Cortex of kidney (tissue), 1 donor: ENCODE measurements at places on chromosomes 2 and 18.

DNA sequence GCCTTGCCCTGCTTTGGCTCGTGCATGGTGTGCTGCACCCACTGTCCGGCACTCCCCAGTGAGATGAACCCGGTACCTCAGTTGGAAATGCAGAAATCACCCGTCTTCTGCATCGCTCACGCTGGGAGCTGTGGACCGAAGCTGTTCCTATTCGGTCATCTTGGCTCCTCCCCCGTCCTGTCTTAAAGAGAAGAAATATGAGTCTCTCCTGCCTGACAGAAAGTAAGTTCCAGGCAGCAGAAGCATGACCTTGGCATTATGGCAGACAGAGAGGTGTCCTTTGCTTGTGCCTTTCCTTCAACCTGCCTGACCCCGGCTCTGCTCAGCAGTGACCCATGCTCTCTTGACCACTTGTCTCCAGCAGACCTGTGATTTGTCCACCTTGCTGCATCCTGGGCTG is 62.5 kb upstream of the CYP1B1 start:
- no peak for DNase-seq

DNA sequence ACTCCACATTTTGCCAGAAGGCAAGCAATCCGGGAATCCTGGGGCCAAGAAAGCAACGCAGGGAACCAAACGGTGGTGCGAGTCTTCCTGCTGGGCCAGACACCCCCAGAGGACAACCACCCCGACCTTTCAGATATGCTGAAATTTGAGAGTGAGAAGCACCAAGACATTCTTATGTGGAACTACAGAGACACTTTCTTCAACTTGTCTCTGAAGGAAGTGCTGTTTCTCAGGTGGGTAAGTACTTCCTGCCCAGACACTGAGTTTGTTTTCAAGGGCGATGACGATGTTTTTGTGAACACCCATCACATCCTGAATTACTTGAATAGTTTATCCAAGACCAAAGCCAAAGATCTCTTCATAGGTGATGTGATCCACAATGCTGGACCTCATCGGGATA is 26.8 kb downstream of the B3GNT2 start:
- DNase-seq = no peak

GRCh38 chr18:75782204-75782603 is 354.7 kb upstream of the SMIM21 start:
- no peak for DNase-seq

GRCh38 chr2:123502931-123503330 is 522.2 kb upstream of the CNTNAP5 start:
- DNase-seq = no peak

DNA sequence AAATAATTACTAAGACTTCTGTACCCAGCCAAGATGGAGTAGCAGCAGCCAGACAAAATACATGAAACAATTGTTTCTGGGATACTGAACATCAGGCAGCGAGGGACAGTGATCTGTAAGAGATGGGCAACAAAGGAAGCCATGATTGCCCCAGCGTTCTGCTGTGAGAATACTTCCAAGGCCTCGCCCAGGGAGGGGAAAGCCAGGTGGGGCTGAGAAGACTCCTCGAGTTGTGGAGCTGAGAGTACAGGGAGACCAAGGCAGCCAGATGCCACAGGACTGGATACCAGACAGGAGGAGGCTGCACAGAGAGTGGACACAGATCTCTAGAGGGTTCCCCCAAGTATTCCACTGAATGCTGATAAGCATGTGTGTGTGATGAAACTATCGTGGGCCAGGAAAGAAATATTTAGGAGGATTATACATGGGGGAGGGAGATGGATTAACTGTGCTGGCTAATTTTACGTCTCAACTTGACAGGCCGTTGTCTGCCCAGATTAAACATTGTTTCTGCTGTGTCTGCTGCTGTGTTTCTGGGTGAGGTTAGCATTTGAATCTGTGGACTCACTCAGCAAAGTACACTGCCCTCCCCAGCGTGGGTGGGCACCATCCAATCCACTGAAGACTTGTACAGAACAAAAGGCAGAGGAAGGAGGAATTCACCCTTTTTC is 10.2 kb upstream of the LIMS2 start:
- no peak for DNase-seq

- no peak for DNase-seq
These were observed 75.6 kb upstream of the APCDD1 start for GRCh38 chr18:10378688-10379420.

DNA sequence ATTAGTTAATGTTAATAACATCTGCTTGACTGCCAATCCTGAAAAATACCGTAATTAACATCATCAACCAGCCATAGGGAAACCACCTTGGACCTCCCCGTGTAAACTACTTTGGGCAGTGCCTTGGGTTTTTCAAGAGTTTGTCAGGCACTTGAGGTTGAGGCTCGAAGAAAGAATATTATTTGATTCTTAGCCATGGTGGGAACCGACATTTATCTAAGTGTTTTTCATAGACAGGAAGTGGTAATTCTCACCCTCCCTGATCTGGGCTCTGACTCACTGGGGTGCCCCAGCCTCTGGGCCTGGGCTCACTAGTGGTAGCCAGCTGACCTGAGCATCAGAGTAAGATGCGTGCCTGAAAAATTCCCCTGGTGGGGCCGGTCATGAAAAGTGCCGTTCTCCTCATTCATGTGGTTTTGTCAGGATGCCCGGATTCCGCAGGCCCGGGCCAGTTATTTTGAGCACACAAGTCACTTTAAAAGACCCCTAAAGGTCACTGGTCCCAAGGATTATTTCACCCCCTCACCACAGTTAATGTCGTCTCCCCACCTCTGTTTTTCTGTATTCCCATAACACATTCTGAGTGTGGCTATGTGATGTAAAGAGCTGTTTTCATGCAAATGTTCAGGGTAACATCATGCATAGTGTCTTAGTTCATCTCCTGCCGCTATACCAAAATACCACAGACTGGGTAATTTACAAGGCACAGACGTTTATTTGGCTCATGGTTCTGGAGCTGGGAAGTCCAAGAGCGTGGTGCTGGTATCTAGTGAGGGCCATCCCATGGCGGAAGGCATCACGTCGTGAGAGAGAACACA is 21.6 kb upstream of the SPATA3 start:
- DNase-seq = no peak

DNA sequence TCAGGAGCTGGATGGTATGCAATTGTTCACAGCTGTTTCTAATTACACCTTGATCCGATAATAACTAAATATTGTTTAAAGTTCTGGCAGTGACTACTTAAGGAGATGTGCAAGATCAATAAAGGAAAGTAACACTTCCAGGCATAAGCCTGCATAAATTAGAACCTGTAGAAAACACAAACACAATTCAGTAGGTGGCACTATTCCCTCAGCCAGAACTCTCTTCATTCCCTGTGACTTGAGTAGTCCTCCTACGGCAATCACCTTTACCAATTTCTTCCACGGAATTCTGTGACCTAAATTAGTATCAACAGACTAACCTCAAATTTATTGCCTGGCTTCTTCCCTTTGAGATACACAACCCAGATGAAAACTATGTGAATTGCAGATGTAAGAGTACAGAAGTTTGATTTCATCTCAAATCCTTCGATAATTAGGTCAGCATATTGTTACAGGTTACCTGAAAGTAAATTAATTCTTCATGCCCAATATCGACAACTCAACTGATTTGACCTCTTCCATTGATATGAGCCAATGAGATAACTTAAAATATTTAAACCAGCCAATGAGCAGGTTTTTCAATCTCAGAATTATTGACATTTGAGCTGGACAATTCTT is 137.8 kb downstream of the PID1 start:
- DNase-seq = no peak

DNA sequence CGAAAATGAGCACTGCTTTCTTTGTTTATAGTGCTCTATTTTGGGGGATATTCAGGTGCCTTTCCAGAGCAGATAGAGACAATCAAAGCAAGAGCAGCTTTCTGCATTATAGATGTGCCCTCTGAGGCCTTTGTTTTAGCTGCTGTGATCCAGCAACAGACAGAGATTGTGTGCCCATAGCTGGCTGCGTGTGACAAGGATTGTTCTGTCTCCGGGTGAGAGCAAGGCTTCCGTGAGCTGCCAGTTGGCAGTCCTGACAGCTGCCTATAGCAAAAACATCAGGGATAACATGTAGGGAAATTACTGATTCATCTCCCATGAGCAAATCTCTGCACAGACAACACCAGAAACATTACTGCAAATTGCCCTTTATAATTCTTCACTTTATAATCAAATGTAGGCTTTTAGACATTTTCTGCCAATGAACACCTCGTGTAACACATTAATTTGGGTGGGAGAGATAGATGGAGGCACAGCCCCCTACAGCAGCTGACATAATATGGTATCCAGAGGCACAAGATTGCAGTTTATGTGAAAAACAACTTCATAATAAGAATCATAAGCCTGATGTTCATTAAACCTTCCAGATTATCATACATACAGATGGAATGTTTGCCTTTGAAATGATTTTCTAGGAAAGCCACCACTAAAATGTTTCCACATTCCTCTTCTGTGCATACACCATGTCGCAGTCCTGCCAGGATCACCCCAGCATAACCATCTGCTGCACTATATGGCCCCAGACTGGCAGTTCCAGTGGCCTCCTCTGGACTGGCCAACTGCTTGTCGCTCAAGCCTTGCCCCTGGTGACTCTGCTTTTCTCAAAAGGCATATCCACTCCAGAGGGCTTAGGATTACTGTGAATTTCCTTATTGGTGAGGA is 131.2 kb downstream of the TRIB2 start:
- no peak for DNase-seq

GRCh38 chr18:61413396-61413795 is 80.2 kb downstream of the CDH20 start:
- DNase-seq = no peak

- DNase-seq = no peak
These were observed 26.6 kb upstream of the IHH start for GRCh38 chr2:219087361-219087760.

- no peak for DNase-seq
These were observed 16.2 kb downstream of the C2orf76 start for GRCh38 chr2:119350311-119350998.

DNA sequence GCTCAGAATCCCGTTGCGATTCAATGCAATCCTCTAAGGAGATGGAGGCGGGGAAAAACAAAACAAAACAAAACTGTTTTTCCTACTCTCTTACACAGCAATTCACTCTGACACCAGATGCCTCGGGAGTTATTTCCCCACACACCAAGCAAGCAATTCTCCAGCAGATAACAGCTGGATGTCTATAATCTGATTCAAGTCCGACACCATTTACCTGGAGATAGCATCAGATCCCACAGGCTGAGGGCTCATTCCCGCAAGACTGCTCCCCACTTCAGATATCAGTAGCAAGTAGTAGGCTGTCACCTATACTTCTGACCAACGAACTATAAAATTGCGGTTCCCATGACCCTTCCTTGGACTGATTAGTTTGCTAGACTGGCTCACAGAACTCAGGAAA is 58.7 kb downstream of the DTNB start:
- no peak for DNase-seq

GRCh38 chr2:24721470-24721869 is 71.7 kb downstream of the PTRHD1 start:
- DNase-seq = no peak

DNA sequence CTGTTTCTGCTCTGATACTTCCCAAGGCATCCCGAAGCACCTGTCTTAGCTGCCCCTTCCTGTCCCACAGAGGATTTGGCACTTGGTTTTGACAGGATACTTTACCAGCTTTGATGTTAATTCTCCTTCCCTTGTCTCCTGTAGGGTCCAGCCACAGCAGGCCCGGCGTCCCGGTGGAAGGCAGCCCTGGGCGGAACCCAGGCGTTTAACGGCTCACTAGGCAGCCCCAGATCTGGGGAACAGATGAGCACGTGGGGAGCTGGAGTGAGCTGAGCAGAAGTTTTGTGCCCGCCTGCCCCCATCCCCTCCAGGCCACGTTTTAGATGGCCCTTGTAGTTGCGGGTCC is 11.4 kb downstream of the ANKRD23 start:
- DNase-seq = no peak

- DNase-seq = no peak
These were observed 21.9 kb downstream of the MRPL35 start for GRCh38 chr2:86221066-86221684.

DNA sequence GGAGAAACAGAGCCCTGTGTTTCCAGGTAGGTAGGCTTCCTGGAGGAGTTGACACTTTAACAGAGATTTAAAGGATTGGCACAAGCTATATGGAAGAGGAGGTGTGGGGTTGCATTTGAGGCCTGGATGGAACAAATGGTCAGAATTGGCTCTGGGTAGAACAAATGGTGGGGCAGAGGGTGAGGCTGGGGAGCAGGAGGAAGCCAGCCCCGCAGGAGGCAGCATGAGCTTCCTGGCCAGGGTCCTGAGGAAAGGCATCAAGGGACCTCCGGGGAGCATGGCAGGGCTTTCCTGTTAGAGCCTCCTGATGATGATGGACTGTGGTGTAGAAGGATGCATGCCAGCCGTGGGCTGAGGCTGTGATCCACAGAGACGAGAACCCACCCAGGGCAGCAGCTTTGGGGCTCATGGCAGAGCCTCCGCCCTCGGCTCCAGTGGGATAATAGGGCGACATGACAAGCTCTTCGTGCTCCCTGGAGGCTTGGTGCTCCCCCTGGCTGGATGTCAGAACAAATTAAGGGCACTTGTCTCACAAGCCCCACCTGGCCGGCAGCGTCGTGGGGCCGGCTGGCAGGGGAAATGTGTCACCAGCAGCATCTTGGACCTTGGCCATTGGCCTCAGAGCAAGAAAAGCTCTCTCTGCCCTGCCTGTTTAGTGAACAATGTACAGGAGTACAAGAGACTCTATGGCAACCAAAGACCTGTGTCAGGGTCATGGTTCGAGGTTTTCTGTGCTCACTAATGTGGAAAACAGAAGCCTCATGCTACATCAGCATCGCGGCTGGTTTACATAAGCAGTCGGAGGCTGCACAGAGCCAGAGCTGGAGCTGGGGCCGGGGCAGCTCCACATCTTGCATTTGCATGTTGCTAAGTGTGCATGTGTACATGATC is 153.5 kb downstream of the MYCN start:
- DNase-seq = no peak

DNA sequence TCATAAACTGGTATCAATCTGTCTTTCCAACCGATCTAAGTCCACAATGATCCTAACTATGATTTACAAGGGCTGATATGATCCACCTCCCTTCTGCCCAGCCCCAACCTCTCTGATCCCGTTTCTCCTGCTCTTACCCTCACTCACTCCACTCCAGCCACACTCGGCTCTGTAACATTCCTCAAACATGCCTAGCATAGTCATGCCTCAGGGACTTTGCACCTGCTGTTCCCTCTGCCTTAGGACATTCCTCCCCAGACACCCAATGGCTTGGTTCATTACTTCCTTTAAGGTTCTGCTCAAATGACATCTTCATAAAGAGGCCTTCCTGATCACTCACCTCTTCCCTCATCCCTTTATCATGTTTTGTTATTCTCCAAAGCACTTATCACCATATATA is 9.2 kb downstream of the DUSP11 start:
- no peak for DNase-seq

- no peak for DNase-seq
These were observed 69.5 kb upstream of the TLK1 start for GRCh38 chr2:171230176-171230575.

- DNase-seq = no peak
These were observed 2.8 kb upstream of the SETBP1 start for GRCh38 chr18:44677933-44678332.

- DNase-seq = no peak
These were observed 119.1 kb upstream of the PXDN start for GRCh38 chr2:1863386-1863785.
